Activated T-cell treated with anti-CD3 and anti-CD28 coated beads for 48 hours (primary cell): ENCODE measurements at places on chromosomes 16 and 17.

GRCh38 chr16:17302214-17302613 is 168.5 kb downstream of the XYLT1 start:
- DNase-seq = no peak

- peak; percentile 31 for DNase-seq
Observed at GRCh38 chr16:10552998-10553491, 27.4 kb downstream of the EMP2 start.

- DNase-seq = no peak
Observed at GRCh38 chr16:84380405-84380804, 12.1 kb downstream of the ATP2C2 start.

DNA sequence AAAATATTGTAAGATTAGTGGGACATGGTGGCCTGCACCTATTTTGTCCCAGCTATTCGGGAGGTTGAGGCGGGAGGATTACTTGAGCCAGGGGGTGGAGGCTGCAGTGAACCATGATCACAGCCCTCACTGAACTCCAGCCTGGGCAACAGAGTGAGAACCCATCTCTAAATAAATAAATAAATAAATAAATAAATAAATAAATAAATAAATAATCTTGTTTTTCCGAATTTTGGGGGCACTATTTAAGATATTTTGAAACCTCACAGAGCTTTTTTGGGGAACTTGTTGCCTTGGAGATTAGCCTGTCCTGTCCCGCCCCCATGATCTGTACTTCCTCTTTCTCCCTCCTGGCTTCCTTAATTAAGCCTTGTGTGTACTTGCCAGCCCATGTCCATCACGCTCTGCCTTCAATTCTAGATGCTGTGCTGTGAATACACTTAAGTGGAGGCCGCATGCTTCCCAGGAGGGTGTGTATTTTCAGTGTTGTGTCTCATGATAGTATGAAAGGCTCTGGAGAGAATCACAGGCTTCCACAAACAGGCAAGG is 4.4 kb downstream of the LGALS9 start:
- no peak for DNase-seq

- no peak for DNase-seq
Observed at GRCh38 chr17:57898487-57899311, 48.9 kb upstream of the MRPS23 start.

GRCh38 chr17:81533339-81534141 is 5.4 kb downstream of the FSCN2 start:
- no peak for DNase-seq

DNA sequence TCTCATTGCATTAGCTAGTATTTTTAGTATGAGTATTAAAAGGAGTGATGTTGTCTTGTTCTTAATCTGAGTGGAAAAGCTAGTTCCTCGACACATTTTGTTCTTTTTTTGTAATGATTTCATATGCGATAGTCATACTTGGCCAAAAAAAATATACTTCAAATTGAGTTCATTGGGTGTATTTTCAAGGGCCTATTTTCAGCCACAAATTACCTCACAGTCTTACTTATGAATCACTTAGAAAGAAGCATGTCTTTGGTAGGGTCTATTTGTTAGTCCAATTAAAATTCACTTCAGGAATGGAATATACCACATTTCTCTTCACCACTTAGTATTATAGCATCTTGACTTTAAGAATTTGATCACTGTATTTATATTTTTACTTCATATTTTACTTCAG is 337.2 kb downstream of the CDH11 start:
- no peak for DNase-seq

GRCh38 chr16:4713663-4714501 is 20.2 kb downstream of the ANKS3 start:
- DNase-seq = no peak

- no peak for DNase-seq
Observed at GRCh38 chr17:37750768-37751475, 6.1 kb upstream of the HNF1B start.

DNA sequence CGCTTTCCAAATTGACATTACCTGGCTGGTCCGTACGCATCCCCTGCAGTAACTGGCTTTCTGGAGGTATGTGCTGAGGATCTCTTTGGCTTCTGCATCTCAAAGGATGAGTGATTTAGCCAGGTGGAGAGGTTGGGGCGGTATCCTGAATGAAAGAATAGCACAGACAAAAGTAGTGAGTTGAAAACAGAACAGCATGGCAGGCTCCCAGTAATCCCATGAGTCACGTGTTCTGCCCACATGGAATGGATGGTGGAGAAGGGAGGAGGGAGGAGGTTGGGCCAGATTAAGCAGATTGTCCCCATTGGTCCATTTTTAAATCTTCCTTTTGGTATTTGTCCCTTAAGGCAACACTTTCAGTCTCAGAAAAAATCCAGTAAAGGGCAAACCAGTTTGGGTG is 176.0 kb downstream of the WWOX start:
- DNase-seq = no peak

- no peak for DNase-seq
Observed at GRCh38 chr17:47692137-47692894, 1.6 kb upstream of the TBKBP1 start.

DNA sequence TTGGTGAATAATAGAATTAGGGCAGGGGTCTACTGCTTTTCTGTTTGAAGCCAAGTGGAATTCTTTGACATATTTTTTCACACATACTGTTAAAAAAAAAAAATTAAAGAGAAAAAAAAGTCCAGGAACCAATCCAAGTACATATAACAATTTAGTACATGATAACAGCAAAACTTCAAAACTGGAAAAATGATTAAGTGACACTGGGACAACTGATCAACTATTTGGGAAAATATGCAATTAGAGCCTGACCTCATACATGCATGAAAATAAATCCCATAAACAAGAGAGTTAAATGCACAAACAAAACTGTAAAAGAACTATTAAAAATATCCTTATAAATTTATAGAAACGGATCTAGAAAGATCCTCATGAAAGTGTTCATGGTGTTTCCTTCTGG is 27.7 kb downstream of the BRIP1 start:
- no peak for DNase-seq

DNA sequence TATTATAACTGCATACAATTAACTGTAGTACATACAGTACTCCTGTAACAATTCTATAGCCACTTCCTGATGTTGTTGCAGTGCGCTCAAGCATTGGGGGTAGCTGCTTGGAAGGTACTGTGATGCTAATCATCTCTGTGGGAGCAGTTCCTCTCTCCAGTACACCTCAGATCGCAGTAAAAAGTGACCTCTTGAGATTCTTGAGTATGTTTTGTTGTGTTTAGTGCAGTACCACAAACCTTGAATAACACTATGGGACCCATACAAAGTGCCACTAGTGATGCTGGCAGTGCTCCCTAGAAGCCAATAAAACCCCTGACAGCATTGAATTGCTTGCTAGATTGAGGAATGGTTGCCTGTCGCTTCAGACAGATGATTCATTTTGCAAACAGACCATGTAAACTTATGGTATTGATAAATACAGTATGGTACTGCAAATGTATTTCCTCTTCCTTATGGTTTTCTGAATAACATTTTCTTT is 193.0 kb downstream of the SPECC1 start:
- no peak for DNase-seq
